HepG2 (cell line): ENCODE measurements at places on chromosomes 12 and 14.

DNA sequence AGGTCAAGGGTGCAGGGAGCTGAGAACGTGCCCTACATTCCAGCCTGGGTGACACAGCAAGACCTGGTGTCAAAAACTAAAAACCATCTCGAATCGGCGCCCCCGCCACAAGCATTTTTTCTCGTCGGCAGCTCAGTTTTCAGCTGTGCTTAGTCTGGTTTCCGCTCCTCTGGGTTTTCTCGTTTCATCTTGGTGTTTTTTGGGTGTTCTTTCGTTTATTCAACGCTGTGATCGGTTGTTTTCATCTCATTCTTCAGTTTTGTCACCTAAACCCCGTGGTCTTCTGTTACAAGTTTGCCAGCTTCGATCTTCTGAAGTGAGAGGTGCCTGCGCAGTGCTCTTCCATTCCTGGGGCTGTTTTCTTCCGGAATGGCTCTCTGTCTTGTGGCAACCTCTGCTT, 41.4 kb downstream of the NOC4L start:
- no peaks in the 10 kb centered on the region for H3K4me1 ChIP-seq
- no peak overlapping the region for H3K4me3 ChIP-seq
- H3K27ac ChIP-seq = no peak overlapping the region
- DNase-seq = no peak

DNA sequence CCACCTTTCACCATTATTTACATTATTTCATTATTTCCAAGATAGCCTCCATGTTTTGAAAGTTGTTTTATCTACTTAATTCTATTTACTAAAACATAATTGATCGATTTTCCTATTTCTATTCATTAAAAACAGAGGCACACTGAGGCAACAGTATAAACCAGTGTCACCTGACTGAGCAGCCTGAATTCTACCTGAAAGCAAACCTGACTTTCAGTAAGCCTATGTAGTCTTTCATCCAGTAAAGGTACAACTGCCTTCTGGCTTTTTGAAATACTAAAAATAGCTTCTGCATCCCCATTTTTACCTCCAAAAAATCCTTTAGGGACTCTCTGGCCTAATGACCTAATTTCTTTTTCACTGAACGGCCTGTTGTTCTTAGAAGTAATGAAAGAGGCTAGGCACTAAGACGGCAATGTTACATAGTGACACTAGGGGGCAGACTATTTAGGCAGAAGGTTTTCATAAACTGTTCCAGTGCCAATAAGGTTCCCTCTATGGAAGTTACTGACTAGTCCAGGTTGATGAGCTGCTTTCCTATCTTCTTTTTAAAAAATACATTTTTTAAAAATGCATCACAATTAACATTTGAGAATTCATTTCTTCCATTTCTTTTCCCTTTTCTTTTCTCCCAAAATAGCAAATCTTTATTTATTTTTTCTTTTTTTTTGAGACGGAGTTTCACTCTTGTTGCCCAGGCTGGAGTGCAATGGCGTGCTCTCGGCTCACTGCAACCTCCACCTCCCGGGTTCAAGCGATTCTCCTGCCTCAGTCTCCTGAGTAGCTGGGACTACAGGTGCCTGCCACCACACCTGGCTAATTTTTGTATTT, 17.5 kb downstream of the ANAPC5 start:
- H3K27ac ChIP-seq = no peak overlapping the region
- no peaks in the 10 kb centered on the region for H3K4me1 ChIP-seq
- H3K4me3 ChIP-seq = no peak overlapping the region
- no peaks in the 10 kb centered on the region for H3K27me3 ChIP-seq
- DNase-seq = peak; percentile 58
- H3K36me3 ChIP-seq = peaks cover 68% of the 10 kb centered on the region

DNA sequence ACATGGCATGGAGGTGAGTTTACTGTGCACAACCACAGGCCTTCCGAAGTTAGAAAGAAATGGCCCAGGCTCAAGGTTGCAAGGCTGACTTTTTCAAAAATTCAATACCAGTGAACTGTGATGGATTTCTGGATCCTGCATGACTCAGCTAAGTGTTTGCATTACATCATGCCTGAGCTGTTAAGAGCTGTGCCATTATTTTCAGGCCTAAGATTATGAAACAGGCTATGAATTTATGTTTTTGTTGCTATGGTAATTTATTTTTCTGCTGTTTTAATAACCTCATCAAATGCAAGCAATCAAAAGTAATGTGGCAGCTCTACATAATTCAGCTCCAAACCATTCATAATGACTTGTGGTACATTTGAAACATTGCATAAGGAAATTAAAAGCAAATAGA, 457.7 kb upstream of the TMEM132C start:
- H3K4me3 ChIP-seq = no peak overlapping the region
- H3K27me3 ChIP-seq = no peaks in the 10 kb centered on the region
- no peak for DNase-seq
- no peak overlapping the region for H3K27ac ChIP-seq
- no peaks in the 10 kb centered on the region for H3K36me3 ChIP-seq

DNA sequence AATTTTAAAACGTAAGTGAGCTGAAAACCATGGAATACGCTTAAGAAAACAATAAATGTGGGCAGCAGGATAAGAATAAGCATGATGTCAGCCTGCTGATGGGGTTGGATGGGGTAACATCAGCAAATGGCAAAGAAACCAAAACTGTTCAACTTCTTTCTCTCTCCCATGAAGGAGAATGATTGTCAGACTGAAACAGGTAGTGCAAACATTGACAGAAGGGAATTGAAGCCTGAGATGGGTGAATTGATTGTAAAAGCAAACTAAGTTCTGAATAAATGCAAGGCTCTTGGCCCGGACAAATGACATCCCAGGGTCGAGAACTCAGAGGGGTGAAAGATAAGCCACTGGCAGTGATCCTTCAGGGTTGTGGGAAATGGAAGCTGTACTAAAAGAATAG, 182.6 kb downstream of the ETV6 start:
- no peaks in the 10 kb centered on the region for H3K27me3 ChIP-seq
- DNase-seq = peak; percentile 31
- H3K27ac ChIP-seq = no peak overlapping the region

- peaks cover 22% of the 10 kb centered on the region for H3K4me1 ChIP-seq
- DNase-seq = no peak
- H3K4me3 ChIP-seq = no peak overlapping the region
- no peaks in the 10 kb centered on the region for H3K36me3 ChIP-seq
Measured at GRCh38 chr14:21192875-21193535, 37.1 kb upstream of the OR5AU1 start.

DNA sequence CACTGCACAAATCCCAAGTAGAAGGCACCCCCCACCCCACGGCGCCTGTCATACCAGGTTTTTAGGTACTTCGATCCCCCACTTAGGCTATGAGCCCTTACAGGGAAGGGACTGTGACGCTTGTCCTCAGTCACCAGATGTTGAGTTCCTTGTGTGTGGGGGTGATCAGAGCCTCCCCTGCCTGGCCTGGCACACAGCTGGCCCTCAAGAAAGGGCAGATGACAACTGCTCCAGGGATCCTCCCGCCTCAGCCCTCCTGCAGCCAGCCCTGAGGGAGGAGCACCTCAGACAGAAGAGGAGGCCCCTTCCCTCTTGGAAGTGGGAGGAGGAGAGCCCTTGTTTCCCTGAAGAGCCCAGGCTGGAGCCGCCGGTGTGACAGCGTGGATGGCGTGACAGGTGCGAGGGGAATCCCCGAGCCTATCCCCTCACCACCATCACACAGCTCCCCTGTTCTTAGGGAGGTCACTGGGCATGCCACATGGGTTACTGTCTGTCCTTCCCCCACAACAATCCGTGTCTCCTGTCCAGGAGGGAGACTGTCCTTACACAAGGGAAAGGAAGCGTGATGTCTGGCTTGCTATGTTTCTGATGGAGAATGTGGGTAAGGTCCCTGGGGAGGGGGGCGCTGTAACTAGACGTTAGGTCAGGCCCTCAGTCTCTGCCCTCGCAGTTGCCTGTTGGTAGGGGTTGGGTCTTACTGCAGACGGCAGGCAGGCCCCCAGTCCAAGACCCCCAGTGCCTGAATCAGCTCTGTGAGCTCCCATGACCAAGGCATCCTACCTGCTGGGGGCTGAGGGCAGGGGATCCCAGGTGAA, 31.4 kb downstream of the P2RX4 start:
- no peak overlapping the region for H3K27ac ChIP-seq
- H3K4me1 ChIP-seq = no peaks in the 10 kb centered on the region
